ENCODE measurements at places on chromosomes 1 and 21. TPM values are rescaled to one million over a fixed set of nuclear protein-coding genes. Genes with fewer than 3 reads are reported as not detected.

ELAVL4 gene
- total RNA-seq: not detected

REN gene
- 0.13 TPM for total RNA-seq

RAD54L gene
- total RNA-seq: 12.1 TPM

SYPL2 gene
- 0.10 TPM for total RNA-seq

CLCA2 gene
- total RNA-seq: not detected

FCRLA gene
- not detected for total RNA-seq

FCAMR gene
- total RNA-seq: not detected

TIE1 gene
- not detected for total RNA-seq

TSPEAR gene
- not detected for total RNA-seq

Data from A549 treated with GW870086 at 1 μM for 4 hours (cell line).